ENCODE measurements at places on chromosomes 11 and 22. TPM values are rescaled to one million over a fixed set of nuclear protein-coding genes. Genes with fewer than 3 reads are reported as not detected.
A peak's percentile ranks its signal among the peaks of the same experiment; 100 is the strongest.

MS4A4E gene
- not detected for polyA plus RNA-seq

DNA sequence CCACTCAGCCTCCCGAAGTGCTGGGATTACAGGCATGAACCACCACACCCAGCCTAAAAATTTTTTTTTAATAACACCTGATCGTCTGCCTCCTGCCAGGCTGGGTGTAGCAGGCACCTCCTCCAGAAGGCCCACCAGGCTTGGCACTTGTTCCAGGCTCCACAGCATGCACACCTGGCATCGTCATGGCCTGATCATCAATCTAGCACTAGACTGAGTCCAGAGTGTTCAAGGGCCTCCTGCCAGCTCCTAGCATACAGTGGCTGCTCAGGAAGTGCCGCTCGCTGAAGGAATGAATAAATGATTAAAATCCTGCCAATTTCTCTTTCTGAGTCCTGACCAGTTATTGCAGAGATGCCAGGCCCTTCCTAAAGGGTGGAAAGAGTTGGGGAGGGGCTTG is 3.5 kb upstream of the PDGFB start:
- peaks cover 12% of the 10 kb centered on the region for H3K4me1 ChIP-seq

- H3K27ac ChIP-seq = no peak overlapping the region
- H3K27me3 ChIP-seq = no peaks in the 10 kb centered on the region
- no peaks in the 10 kb centered on the region for H3K4me1 ChIP-seq
Observed at GRCh38 chr22:28111501-28112189, 192.6 kb upstream of the PITPNB start.

SCN4B gene
- polyA plus RNA-seq = 0.04 TPM

GRCh38 chr11:13269775-13270174 is 7.8 kb upstream of the BMAL1 start:
- H3K4me3 ChIP-seq = no peak overlapping the region
- no peak for DNase-seq
- no peak overlapping the region for H3K27ac ChIP-seq
- H3K4me1 ChIP-seq = no peaks in the 10 kb centered on the region
- H3K36me3 ChIP-seq = no peaks in the 10 kb centered on the region

DNA sequence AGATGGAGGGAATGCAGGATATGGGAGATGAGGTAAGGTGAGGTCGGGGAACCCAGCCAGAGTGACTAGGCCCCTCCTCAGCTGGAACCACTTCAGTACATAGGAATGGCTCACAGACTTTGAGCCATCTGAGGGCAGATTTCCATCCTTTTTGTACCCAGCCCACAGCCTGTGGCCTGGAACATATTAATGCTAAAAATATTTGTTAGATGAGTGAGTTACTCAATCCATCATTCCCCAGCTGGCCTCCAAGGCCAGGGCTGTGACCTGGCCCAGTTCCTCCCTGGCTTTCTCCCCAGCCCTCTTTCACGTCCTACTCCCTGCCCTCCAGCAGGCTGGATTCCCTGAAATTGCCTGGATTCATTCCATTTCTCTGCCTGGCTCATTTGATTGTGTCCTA is 57.2 kb upstream of the PRDM11 start:
- no peaks in the 10 kb centered on the region for H3K27me3 ChIP-seq
- no peaks in the 10 kb centered on the region for H3K4me1 ChIP-seq
- no peak overlapping the region for H3K27ac ChIP-seq
- H3K36me3 ChIP-seq = no peaks in the 10 kb centered on the region
- no peak for DNase-seq

OTOG gene
- polyA plus RNA-seq = not detected

DNA sequence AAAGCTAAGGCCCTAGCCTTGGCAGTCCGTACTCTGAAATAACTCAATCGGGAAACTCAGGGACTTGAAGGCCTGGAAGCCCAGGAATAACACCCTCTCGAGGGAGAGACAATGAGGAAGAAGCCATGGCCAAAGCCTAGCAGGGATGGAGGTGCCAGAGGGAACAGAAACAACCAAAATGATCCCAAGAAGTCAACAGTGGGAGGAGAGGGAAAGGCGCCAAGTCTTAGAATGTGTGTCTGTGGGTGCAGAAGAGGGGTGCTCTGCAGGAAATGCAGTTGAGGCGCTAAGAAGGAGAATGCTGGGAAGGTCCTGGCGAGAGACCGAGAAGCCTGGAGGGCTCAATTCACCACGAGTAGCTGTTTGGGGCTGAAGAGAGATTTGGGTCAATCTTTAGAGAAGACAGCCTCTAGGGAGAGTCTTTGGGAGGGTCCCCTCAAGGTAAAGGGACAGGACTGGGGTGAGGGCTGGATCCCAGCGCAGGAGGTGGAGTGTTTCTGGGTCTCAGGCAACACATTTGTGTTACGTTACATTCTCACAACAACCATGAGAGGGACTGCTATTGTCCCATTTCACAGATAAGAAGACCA is 760 bp upstream of the MAPK8IP1 start:
- H3K27ac ChIP-seq = no peak overlapping the region
- no peaks in the 10 kb centered on the region for H3K27me3 ChIP-seq
- H3K4me1 ChIP-seq = no peaks in the 10 kb centered on the region
- no peak for DNase-seq
- H3K36me3 ChIP-seq = no peaks in the 10 kb centered on the region

DNA sequence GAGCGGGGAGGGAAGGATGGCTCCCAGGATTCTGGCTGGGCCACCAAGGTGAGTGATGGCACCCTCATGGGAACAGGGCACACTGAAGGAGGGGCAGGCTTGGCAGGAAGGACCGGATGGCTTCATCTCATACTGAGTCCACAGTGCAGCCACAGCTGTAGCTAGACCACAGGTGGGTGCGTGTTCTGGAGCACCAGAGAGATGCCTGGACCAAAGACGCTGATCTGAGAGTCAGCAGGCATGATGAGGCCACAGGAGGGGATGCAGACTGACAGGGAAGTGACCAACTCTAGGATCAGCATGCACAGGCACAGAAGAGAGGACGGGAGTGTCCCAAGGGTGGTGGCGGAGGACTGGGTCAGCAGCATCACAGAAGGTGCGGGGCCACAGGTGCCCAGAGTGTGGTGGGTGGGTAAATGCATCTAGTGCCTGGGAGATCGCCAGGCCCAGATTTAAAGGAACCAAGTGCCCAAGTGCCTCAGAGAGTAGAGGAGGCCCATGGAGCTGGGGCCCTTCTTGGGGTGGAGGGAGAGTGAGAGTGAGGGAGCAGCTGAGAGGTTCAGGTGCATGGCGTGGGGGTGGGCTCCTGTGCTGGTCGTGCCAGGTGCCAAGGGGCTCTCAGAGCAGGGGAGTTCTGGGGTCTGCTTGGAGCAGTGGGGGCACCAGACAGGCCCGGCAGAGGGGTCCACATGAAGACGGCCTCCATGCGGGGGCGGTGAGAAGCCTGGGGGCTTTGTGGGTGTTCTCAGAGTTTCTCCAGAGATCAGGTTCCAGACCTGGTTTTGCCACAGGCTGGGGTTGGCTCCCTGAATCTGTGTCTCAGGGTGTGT is 113.7 kb downstream of the CEP164 start:
- H3K27me3 ChIP-seq = no peaks in the 10 kb centered on the region
- no peak for DNase-seq
- H3K4me3 ChIP-seq = no peak overlapping the region
- no peak overlapping the region for H3K27ac ChIP-seq
- no peaks in the 10 kb centered on the region for H3K36me3 ChIP-seq

DNA sequence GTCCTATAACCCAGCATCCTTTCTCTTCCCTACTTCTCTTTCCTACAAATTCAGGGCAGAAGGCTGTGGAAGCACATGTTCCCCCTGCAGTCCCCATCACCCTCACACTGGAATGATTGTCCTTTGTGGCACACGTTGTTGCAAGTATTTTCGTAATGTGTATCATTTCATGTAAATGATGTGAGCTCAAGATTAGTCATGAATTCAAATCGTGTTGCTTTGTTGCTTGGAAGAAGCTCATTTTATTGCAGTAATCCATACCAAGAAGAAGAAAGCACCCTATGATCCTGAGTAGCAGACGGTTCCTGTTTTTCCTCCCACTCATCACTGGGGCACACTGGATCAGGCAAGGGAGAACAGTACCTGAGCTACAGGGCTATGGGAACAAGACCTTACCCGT is 173.4 kb downstream of the NCAM1 start:
- no peaks in the 10 kb centered on the region for H3K4me1 ChIP-seq
- H3K27ac ChIP-seq = no peak overlapping the region
- H3K36me3 ChIP-seq = no peaks in the 10 kb centered on the region
- H3K27me3 ChIP-seq = no peaks in the 10 kb centered on the region

- no peak overlapping the region for H3K27ac ChIP-seq
- no peak overlapping the region for H3K4me3 ChIP-seq
- no peaks in the 10 kb centered on the region for H3K4me1 ChIP-seq
- DNase-seq = no peak
- H3K27me3 ChIP-seq = no peaks in the 10 kb centered on the region
Observed at GRCh38 chr22:29971607-29972006, 88.6 kb downstream of the MTMR3 start.

DNA sequence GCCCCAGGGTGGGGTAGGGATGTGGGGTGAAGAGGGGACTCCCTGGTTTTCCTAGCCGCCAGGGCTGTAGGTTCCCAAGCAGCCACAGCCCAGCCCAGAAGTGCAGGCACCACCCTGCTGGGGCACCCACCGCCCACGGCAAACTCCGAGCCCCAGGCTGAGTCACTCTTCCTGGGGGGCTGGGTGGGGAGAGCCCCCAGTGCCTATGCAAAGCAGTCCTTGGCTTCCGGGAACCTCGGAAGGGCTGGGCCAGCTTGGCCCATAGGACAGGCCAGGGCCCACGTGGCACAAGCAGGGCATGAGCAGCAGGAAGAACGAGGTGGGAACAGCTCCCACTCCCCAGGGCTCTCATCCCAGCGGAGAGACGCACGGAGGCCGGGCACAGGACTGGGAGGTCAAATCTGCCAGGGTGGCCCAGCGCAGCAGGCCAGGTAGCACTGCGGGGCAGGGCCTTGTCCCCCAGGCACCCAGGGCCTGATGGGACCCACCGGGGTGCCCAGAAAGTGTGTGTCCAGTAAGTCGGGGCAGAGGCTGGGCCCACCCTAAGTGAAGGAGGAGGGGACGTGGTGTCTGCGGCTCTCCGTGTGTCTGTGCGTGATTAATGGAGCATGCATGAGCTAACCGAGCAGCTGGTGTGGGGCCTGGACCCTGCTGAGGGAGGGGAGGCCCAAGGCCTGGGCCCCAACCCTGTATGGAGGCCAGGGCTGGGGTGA is 4.6 kb upstream of the IL17REL start:
- peak overlapping the region; percentile 16 for H3K4me3 ChIP-seq
- H3K27me3 ChIP-seq = no peaks in the 10 kb centered on the region
- peaks cover 25% of the 10 kb centered on the region for H3K4me1 ChIP-seq
- H3K27ac ChIP-seq = no peak overlapping the region
- H3K36me3 ChIP-seq = no peaks in the 10 kb centered on the region

FOLR2 gene
- polyA plus RNA-seq = 1.6 TPM

DNA sequence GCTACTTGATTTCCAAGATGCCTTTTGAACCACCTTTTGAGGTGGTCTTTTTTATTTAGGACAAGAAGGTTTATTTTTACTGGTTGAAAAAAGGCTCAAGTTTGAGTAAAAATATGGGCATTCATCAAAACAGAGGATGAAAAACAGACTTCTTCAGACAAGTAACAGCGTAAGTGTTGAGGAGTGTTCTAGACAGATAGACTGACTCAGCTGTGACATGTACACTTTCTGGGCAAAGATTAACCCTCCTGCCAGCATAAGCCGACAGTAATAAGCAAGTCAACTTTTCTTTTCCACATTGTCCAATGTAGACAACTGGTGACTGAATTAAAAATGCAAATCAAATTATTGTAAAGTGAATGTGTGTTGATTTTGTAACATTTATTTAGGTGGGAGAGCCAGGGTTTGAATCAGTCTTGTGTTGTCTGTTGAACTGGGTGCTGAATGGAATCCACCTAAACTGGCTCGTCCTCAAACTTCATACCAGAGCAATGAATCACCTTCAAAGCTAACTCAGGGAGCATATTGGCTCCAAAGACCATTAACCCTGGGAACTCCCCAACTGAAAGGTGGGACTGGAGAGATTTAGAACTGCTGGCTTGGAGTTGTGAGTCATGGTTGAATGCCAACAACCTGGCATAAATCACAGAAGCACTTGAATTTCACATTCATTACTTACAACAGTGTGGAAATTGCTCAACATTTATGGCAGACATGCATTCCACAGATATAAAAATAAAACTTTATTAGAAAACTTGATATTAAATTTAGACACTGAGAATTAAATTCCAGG is 377.0 kb downstream of the ETS1 start:
- H3K27me3 ChIP-seq = no peaks in the 10 kb centered on the region
- H3K36me3 ChIP-seq = no peaks in the 10 kb centered on the region
- no peaks in the 10 kb centered on the region for H3K4me1 ChIP-seq
- no peak overlapping the region for H3K4me3 ChIP-seq
- no peak for DNase-seq

- no peak overlapping the region for H3K27ac ChIP-seq
- no peaks in the 10 kb centered on the region for H3K36me3 ChIP-seq
- no peak overlapping the region for H3K4me3 ChIP-seq
- H3K27me3 ChIP-seq = no peaks in the 10 kb centered on the region
- peaks cover 7% of the 10 kb centered on the region for H3K4me1 ChIP-seq
- no peak for DNase-seq
Observed at GRCh38 chr11:35376613-35377012, 42.7 kb downstream of the SLC1A2 start.

DNA sequence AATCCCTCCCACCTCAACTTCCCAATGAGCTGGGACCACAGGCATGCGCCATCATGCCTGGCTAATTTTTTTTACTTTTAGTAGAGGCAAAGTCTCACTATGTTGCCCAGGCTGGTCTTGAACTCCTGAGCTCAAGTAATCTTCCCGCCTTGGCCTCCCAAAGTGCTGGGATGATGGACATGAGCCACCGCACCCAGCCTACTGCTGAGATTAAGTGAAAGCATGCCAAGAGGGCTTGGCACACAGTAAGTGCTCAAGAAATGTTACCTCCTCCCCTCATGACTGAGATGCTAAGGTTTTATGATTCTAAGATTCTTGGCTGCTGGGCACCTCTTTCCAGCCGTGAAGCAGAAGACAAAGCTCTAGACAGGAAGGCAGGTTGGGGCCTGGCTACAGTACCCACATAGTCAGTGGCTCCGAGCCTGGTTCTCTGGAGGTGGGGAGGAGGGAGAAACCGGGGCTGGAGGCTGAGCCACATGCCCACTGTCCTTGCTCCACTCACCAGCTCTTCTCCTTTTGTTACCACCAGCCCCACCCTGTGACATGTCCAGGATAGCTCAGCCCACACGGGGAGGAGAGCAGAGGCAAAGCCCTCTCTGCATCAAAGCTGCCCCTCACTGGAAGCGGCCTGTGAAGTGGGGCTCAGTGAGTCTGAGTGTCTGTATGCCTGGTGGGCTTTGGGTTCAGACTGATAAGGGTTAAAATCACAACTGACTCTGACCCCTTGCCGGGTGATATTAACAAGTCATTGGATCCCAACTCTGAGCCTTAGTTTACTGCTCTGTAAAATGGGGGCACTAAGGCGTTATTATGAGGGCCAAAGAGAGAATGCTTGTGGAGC is 12.9 kb downstream of the ARHGEF17 start:
- no peak for DNase-seq
- no peak overlapping the region for H3K4me3 ChIP-seq
- peak overlapping the region; percentile 99 for H3K27ac ChIP-seq
- peaks cover 1% of the 10 kb centered on the region for H3K36me3 ChIP-seq

- H3K4me3 ChIP-seq = no peak overlapping the region
- no peak overlapping the region for H3K27ac ChIP-seq
- DNase-seq = no peak
- H3K4me1 ChIP-seq = no peaks in the 10 kb centered on the region
- H3K27me3 ChIP-seq = no peaks in the 10 kb centered on the region
- no peaks in the 10 kb centered on the region for H3K36me3 ChIP-seq
Observed at GRCh38 chr22:22673628-22674027, 29.2 kb downstream of the GGTLC2 start.

GRCh38 chr11:85590848-85591483 is 36.2 kb downstream of the DLG2 start:
- no peaks in the 10 kb centered on the region for H3K4me1 ChIP-seq
- H3K27ac ChIP-seq = no peak overlapping the region
- no peaks in the 10 kb centered on the region for H3K36me3 ChIP-seq
- no peaks in the 10 kb centered on the region for H3K27me3 ChIP-seq
- no peak overlapping the region for H3K4me3 ChIP-seq
- DNase-seq = no peak

Measured in GM12878 (cell line).